ENCODE measurements at places on chromosomes 7 and 10.

- DNase-seq = no peak
These were observed 9.3 kb downstream of the SHH start for GRCh38 chr7:155802906-155803417.

GRCh38 chr10:119455609-119456434 is 86.7 kb downstream of the RGS10 start:
- no peak for DNase-seq

GRCh38 chr7:5526100-5526905 is 102.7 kb upstream of the TNRC18 start:
- peak; percentile 59 for DNase-seq

DNA sequence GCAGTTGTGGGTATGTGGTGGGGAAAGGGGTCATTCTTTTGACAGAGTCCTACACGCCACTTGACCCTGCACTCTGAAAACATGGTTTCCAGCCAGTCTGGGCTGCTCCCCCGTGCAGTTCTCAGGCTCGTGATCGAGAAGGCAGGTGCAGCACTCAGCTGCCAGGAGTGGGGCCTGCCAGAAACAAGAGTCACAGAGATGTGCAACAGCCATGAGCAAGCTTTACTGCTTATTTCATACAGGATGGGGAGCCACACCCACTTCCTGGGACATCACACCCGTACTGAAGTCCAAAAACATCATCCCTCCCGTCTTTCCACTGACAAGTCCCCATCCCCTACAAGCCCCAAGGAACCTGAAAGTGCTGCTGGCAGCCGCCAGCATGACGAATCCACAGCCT is 9.3 kb downstream of the ATG9B start:
- DNase-seq = peak; percentile 23

DNA sequence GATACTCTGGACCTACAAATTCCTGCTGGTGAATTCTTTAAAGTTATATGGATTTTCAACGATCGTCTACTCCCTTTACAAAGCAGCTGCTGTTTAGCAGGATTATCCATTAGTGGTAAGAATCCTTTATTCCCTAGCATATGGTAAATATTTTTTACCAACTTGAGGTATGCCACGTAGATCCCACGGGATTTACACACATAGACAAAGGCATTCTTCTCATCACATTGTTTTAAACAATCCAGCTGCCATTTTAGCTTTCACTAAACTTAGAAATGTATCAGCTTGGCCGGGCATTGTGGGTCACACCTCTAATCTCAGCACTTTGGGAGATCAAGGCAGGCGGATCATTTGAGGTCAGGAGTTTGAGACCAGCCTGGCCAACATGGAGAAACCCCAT is 148.0 kb upstream of the SH2B2 start:
- no peak for DNase-seq

DNA sequence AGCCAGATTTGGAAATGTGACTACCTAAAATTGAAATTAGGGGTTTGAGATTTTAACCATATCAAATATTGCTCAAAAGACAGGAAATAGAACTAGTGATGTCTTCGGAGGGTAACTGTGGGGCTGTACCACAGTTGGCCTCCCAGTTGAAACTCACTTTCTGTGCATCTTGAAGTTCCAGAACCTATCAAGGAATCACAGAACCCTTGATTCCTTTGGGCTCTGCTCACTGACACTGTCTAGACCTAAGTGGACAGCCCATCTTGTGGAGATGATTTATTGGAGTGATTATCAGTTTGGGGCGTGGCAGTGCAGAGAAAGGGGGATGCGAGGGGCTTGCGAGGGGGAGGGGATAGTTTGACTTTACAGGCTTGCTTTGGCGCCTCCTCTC is 134.2 kb upstream of the GJD4 start:
- no peak for DNase-seq

DNA sequence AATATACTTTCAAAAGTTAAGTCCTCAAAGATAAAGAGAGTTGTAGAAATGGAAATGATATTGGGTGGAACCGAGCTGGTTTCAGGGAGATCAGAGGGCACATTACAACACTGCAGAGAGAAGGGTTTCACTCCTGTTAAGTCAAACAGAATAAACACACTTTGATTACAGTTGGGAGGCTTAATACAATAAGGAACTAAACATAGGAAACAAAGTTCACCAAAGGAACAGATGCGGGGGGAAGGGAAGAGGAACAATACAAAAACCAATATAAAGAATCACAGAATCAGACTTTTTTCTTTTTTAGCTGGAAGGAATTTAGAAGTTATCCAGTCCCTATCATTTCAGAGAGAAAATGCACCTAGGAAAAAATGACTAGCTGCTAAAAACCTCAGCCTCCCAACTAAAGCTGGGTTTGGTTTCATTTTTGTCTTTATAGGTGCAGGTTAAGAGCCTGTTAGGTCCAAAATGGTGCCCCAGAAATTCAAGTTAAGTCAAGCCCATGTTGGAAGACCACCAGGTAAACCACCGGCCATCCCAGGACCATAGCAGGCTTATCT is 81.9 kb downstream of the DNMBP start:
- DNase-seq = no peak

DNA sequence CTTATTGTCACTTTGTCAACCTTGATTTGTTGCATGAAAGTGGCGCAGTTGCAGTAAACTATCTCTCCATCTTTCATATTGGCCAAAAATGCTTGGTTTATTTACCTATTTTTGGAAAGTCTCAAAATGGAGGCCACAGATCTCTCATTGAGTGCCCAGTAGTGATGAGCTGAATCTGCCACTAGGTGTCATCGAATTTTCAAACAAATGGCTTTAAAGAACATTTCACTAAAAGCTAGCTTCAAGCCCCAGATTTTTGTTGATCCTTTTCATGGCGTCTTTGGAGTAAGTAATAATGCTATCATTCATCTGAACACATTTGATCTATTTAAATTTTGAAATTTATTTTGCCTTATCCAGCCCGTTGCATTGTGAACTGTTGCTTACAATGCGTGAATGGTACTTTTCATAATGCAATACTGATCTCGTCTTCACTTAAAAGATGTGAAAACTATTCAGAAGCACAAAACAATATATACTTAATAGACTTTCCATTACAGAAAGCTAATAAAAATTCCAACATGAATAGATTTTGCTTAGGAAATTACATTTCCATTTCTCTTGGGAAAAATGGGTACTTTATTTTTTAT is 236.2 kb downstream of the DNAJB9 start:
- DNase-seq = peak; percentile 35

- DNase-seq = peak; percentile 68
These were observed 6.3 kb downstream of the NAT16 start for GRCh38 chr7:101173752-101174244.

DNA sequence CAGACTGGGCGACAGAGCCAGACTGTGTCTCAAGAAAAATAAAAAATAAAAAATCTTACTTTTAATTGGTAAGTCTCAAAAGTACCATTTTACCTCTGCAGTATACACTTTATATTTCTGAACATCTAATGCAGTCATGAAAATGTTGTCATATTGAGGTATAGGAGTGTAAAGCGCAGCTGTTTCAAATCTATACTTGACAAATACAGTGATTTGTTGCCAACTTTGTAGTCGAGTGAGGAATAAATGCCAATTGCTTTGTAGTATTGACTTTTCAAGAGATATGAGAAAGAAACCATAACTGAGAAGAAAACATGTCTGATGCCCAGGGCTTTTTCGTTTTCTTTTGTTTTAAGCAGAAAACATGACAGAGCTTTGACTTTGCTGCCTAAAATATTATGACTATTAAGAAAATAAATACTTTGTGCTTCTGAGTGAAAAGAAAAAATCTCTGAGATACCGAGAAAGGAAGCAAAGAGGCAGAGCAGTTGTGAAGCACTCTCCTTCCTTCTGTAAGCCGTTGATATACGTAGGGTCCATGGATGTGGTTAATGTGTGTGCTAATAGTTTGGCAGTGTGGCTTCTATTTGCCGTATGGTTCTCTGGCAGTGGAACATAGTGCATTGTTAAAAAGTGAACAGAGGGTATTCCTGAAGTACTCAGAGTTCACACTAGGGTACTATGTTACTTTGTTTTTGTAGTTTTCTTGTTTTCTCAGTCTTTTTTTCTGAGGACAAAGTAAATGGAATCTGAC is 38.2 kb downstream of the AVL9 start:
- DNase-seq = no peak

DNA sequence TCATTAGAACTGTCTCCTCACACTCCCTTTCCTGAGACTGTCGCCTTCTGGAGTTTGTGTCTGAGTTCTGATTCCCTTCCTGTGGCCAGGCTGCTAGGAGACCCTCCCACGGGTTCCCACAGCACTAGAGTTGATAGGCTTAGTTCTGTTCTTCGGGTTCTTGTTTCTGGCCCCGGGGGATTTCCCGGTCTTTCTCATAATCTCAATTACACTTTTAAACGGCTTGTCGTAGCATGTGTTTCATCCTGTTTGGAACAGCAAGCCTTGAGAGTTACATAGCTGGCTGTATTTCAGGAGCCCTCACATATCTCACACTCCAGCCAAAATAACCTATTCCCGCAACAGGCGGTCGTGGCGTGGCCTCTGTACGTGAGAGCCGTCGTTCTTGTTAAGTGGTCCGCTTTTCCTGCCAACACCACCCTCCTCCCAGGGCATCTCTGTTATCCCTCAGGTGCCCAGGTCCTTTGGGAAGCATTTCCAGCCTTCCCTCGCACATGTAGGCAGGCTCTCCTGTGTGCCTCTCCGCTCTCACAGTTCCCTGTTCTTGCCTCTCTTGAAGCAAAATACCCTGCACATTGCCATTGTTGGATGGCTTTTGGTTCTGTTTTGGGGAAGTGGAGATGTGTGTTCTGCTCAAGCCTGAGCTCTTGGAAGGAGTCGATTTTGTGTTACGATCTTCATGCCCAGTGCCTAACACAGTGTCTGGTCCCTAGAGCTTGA is 46.0 kb downstream of the CDC123 start:
- no peak for DNase-seq

DNA sequence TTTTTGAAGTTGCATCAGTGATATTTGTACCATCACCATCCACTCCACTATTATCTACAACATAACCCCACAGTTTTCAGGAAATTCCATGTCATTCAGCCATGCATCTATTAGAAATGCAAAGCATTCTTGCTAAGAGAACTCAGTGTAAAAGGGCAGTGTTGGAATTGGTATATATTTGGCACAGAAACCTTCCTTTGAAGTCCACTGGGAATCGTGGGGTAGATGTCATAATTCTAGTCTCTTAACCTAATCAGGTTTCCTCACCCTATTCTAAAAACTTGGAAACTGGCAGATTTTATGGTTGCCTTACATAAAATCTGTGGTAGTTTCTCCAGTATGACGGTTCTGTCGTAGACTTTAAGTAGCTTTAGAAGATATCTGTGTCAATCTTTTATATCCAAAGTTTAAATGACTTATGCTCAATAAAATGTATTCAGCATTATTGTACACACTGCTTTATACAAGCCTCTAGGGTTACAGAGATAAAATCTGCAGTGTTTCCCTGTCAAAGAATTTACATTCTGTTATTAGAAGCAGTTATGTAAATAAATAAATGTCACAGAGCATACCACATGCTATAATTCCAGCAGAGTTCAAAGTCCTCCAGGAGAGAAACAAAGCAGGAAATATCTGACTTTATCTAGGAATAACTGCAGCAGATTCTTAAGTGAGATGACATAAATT is 704.4 kb upstream of the CELF2 start:
- no peak for DNase-seq

DNA sequence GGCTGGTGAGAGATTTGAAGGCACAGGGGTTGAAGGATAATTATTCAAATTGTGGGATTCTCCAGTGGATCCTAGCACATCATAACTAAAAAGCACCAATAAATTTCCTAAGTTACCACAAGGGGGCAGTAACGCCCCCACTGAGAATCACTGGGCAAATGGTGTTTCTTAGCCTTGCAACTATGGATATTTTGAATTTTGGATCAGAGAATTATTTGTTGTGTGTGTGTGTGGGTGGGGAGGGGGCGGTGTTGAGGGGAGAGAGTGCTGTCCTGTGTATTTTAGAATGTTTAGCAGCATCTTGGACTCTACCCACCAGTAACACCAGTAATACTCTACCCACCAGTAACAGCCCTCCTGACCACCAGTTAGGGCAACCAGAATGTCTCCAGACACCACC is 63.3 kb upstream of the PRKG1 start:
- DNase-seq = peak; percentile 47

DNA sequence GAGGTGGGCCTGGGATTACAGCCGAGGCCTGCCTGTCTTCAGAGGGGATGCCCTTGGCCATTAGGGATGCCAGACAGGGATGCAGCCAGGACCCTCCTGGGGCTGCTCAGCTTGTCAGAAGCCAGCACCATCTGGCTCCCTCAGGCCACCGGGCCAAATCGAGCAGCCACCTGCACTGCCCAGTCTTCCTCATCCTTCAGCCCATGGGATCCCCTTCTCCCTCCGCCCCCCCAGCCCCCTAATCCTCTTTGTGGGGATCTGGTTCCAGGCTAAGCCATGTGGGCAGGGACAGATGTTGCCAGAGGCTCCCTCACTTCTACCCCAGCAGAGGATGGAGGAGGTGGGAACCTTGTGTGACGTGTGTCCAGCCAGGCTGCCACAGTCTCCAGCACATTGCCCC is 137.4 kb upstream of the PPIF start:
- no peak for DNase-seq

- DNase-seq = no peak
These were observed 65.6 kb downstream of the MKI67 start for GRCh38 chr10:128060341-128061250.

DNA sequence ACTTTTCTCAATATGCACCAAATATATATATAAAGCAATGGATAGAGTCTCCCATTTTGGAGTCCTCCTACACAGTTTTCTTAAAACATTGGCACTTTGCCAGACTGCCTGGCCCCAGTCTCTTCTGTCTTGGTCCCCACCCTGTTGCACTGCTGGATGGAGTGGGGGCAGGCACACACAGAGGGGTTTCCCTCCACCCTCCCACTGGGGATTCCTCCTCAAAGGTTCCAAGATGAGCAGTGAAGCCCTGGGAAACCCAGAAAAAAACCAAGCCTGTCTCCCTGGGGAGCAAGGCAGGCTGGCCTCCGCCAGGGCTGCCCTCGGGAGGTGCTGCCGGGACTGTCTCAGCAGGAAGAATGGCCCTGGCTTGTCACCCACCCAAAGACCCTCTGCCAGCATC is 68.0 kb downstream of the SH3PXD2A start:
- no peak for DNase-seq

DNA sequence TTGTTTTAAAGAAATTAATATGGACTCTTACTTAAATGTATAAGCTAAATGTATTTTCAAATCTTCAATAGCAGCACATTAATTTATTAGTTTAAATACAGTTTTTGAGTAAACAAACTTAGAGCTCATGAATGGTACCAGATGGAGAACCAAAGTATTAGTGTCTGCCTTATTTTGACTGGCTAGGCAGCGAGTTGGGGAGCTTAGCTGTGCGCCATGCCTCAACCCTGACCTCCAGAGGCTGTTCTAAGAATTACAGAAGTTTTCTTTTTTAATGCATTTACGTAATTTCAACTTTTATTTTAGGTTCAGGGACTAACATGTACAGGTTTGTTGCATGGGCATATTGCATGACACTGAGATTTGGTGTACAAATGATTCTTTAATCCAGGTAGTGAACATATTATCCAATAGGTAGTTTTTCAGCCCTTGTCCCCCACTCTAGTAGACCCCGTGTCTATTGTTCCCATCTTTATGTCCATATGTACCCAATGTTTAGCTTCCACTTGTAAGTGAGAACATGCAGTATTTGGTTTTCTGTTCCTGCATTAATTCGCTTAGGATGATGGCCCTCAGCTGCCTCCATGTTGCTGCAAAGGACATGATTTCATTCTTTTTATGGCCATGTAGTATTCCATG is 166.8 kb downstream of the IQUB start:
- DNase-seq = no peak

Measured in HCEC 1CT (cell line).